ENCODE measurements at places on chromosomes 16 and 17.

GRCh38 chr17:57266902-57267311 is 10.6 kb downstream of the MSI2 start:
- no peak for DNase-seq

- no peak for DNase-seq
Observed at GRCh38 chr17:54899721-54900456, 763 bp upstream of the TOM1L1 start.

DNA sequence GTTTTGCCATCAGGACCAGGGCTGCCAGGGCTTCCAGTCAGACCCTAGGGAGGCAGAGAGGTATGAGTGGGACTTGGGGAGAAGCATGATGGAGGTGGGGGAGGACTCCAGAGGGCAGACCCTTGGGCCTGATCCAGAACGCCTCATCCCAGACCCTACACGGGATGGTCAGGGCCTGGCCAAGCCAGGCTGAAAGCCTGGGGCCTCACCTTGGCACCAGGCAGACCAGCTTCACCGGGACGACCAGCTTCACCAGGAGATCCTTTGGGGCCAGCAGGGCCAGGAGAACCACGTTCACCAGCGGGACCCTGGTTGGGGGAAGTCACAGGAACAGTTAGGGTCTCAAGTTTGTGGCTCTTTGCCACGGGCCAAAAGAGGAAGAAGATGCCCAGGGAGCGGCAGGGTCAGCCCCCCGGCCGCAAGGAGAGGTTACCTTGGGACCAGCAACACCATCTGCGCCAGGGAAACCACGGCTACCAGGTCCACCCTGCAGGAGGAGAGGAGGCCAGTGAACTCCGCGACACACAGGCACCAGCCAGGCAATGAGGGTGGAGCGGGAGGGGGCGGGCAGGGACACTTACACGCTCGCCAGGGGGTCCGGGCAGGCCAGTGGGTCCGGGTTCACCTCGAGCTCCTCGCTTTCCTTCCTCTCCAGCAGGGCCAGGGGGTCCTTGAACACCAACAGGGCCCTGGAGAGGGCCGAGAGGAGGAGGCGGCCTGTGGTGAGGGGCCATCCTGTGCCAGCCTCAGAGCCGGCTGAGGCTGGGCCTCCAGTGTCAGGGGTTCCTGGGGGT is 7.1 kb downstream of the COL1A1 start:
- DNase-seq, result no peak

GRCh38 chr17:82108038-82108437 is 10.0 kb upstream of the FASN start:
- DNase-seq, result no peak

DNA sequence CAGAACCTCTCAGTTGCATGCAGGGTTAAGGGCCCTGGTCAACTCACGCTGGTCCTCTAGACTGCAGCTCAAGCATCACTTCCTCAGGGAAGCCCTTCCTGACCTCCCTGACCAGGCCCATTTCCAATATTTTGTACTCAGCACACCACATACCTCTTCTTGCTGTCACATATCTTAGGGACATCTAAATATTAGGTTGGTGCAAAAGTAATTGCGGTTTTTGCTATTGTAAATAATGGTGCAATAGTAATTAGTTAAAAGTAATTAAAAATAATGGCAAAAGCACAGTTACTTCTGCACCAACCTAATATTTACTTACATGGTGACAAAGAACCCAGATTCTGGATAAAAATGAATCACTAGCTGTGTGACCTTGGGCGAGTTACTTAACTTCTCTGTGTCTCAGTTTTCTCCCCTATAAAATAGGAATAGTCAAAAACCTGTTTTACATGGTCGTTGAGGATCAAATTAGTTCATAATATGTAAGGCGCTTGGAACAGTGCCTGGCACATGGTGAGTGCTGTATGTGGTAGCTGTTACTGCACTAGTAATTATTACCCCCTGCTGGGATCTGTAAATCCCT is 177.4 kb downstream of the PRKCB start:
- DNase-seq, result no peak
